ENCODE measurements at places on chromosomes 7 and 10.

- no peak for DNase-seq
Observed at GRCh38 chr10:126598009-126598408, 72.5 kb downstream of the C10orf90 start.

- no peak for DNase-seq
Observed at GRCh38 chr7:77933394-77933793, 134.8 kb downstream of the PHTF2 start.

GRCh38 chr10:14659626-14660196 lies 115.0 kb downstream of the FAM107B start:
- DNase-seq, result peak; percentile 21

GRCh38 chr10:51960494-51960895 lies 261.1 kb upstream of the CSTF2T start:
- DNase-seq, result no peak

GRCh38 chr7:69599955-69600709 lies 1.9 kb downstream of the AUTS2 start:
- DNase-seq, result no peak

DNA sequence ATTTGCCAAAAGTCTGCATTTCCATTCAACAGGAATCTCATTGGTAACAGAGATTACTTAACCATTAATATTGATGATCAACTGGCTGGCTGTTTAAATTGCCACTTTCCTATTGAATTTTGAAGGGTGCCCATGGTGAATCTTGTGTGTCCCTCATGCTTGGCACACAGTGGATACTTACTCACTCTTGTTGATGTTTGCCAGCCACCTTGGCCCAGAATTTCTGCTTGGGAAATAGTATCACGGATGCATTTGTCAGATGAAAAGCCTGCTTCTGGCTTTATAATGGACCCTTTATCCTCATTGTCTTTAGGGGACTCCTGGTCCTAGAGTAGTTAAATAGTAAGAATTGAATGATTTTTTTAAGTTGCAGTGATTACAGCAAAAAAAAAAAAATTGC lies 52.0 kb downstream of the MMRN2 start:
- no peak for DNase-seq

- DNase-seq, result no peak
Observed at GRCh38 chr7:95376632-95377400, 19.4 kb downstream of the PON3 start.

DNA sequence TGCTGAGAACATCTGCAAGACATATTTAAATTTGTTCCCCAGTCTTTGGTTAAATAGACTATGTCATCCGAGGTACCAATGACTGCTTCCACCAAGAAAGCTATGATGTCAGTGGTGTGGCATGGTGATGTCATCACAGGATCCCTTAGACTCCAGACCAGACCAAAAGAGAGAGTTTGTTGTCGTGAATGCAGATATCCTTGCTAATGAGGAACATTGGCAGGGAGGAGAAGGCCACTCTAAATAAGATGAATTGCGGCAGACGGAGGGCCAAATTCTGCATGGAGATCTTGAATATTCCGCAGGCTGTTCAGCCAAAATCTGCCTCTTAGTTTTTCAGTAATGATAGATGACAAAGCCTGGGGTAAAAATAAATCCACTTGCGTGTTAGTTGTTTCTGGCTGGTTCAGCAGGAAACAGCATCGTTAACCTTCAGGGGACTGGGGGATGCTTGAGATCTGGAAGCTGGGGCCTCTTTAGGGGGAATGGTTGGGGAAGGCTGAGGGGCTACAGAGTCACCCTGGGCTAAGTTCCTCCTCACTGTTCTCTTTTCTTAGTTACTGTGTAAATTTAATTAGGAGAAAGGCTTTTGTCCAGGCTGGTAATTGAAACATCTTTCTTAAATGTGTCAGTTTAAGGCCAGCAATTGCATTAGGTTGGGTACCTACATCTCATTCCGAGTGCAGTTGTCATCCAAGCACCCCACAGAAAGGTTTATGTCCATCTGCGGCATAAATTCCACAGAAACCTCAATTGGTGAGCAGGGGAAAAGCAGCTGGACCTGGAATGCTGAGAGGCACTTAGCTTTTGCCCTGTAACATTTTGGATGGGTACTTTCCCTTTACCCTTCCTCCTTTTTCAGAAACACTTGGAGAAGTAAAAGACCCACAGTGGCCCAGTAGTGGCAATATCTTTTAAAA lies 11.6 kb upstream of the CAMK1D start:
- no peak for DNase-seq

DNA sequence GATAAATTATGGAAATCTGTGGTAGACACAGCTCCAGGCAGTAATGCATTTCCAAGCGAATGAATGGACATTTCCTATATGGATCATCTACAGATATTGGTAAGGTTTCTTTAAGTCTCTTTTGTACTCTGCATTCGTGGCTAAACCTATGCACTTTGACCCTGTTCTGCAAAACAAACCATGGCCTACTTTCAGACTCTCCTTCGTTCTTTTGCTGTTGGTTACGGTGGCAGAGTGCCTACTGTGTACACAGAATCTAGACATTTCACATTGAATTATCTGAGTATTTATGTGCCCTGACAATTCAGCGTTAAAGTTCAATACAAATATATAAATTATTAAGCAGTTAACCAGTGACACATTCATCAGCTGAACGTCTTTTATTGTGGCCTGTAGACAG lies 93.3 kb downstream of the MGMT start:
- DNase-seq, result no peak

GRCh38 chr7:146172112-146172511 lies 55.5 kb downstream of the CNTNAP2 start:
- DNase-seq, result no peak

DNA sequence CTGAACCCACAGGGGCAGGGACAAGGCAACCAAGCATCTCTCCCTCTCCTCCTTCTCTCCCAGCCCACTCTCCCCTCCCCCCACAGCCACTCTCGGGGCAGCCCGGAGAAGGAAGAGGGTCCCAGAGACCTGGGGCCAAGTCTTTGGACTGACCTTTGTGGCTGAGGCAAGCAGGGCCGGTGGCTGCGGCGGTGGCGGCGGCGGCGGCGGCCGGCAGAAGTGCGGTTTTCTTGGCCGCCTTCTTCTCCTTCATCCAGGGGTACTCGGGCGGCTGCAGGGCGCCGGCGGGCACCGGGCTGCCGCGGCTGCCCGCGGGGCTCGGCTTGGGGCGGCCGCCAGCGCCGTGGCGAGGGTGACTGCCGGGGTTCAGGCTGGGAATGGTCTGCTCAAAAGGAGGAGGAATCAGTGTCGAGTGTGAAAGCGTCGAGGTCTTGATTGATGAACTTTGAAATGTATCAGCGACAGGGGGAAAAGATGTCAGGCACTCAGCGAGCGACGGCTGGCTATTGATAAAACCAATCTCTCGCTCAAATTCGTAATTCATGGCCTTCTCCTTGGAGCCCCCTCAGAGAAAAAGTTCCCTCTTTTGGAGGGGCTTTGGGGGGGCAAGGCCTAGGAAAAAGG lies 414 bp downstream of the HOXA2 start:
- DNase-seq, result no peak

GRCh38 chr10:45592926-45593325 lies 79.6 kb downstream of the ZFAND4 start:
- no peak for DNase-seq

DNA sequence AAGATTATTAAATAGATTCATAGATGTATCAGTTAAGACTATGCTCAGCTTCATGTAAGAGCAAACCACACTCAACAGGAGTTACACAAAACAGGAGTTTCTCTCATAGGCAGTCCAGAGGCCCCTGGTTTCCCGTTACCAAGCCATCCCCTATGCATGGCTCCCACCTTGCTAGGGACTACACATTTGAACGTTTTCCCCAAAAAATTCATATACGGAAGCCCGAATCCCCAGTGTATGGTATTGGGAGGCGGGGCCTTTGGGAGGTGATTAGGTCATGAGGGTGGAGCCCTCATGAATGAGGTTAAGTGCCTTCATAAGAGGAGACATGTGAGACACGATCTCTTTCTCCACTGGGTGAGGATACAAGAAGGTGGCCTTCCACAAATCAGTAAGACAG lies 29.1 kb downstream of the RSU1 start:
- DNase-seq, result no peak

DNA sequence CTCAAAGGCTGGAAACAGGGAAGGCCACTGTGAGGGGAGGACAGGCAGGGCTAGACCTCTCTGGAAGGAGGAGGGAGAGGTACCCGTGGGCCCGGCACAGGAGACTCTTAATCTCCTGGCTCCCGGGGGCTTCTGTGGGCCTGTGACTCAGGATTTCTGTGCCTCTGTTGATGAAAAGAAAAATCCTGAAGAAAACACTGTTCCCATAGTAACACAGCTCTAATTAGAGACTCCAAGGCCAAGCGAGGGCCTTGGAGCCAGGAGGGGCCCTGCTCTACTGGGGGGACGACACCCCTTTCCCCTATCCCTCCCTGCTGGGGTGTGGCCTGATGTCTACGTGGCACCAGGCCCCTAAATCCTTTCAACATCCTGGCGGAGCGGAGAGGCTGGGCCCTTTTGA lies 174.1 kb upstream of the TNRC18 start:
- no peak for DNase-seq

- DNase-seq, result no peak
Observed at GRCh38 chr7:140165422-140165821, 11.4 kb downstream of the KDM7A start.

DNA sequence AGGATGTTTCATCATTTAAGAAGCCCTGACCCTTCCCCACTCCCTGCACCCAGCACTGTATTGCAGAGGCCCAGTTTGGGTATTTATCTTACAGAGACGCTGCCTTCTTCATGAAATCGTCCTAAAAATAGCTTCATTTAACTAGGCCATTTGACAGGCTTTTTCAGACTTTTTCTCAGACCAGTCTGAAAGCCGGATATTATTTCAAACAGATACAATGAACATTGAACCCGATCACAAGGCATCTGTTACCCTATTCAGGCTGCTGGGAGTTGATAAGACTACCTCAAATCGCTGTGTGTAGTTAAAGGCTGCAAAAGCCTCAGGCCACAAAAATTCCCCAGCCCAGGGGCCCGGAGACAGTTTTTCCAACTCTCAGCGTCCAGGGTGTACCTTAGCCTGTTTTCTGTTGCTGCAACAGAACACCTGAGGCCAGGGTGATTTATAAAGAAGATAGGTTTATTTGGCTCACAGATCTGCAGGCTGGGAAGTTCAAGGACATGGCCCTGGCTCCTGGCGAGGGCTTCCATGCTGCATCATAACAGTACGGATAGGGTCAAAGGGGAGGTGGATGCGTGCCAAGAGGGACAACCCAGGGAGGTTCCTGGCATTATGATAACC lies 130.7 kb upstream of the SH2B2 start:
- DNase-seq, result no peak

GRCh38 chr7:155204744-155205367 lies 92.8 kb upstream of the INSIG1 start:
- no peak for DNase-seq

GRCh38 chr7:127251465-127252376 lies 1.0 kb downstream of the GRM8 start:
- no peak for DNase-seq

- DNase-seq, result no peak
Observed at GRCh38 chr7:39509436-39509835, 56.8 kb upstream of the YAE1 start.

DNA sequence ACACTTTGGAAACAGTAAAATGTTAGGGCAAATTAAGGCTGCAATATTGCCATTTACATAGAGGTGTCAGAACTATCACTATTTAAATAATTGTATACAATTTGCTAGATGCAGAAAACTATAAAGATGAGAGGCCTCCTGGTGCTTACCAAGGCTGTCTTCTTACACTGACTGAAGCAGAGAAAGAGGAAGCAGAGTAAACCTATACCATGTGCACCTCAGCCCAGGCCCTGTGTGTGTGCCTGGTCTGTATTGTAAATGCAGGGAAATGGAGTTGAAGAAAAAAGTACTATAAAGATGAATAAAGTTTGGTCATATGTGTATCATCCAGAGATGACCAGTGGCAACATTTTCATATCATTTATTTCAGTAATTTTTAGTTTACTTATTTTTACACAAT lies 29.2 kb downstream of the ELMO1 start:
- no peak for DNase-seq

- no peak for DNase-seq
Observed at GRCh38 chr7:5463031-5463430, 39.4 kb upstream of the TNRC18 start.

GRCh38 chr10:132574783-132575319 lies 37.3 kb downstream of the INPP5A start:
- DNase-seq, result no peak

- DNase-seq, result no peak
Observed at GRCh38 chr10:8910314-8910713, 855.8 kb downstream of the GATA3 start.

GRCh38 chr10:14459665-14460064 lies 128.9 kb upstream of the FRMD4A start:
- no peak for DNase-seq

DNA sequence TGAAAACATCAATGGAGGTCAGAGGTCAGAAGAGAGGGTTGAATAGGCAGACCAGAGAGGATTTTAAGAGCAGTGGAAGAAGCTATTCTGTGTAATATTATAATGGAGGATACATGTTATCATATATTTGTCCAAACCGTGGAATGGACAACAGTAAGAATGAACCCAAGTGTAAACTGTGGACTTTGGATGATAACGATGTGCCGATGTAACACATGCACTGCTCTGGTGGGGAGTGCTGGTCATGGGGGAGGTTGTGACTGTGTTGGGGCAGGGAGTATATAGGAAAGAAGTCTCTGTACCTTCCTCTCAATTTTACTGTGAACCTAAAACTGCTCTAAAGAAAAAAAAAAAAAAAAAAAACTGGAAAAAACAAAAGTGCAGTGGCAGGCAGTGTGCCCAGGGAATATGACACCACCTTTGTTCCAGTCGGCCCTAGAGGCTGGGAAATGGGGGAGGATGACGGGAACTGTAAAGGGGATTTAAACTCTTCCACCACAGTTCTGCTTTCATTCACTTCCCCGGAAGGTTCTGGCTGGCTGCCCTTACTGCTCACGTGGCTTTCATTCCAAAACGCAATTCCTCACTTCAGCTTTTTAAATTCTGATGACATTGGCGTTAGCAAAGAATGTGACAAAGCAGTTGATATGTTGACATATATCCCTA lies 113.7 kb upstream of the ANKRD1 start:
- no peak for DNase-seq

DNA sequence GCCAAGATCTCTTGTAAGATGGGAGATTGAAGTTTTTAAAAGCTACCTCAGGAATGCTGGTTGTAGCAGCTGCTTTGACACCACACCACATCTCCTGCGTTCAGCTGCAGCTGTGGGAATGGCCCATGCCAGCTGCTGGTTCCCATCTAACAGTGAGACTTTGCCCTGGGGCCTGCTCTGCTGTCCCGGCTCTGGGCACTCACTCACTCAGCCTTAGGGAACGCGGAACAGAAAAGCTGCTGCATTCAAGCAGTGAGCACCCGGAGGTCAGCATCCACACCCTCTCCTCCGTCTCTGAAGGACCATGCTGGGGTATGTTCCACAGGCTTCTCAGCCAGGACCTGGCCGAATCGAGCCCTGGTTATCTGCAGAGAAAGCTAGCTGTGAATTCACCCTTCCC lies 197.1 kb upstream of the CXCL12 start:
- DNase-seq, result no peak

DNA sequence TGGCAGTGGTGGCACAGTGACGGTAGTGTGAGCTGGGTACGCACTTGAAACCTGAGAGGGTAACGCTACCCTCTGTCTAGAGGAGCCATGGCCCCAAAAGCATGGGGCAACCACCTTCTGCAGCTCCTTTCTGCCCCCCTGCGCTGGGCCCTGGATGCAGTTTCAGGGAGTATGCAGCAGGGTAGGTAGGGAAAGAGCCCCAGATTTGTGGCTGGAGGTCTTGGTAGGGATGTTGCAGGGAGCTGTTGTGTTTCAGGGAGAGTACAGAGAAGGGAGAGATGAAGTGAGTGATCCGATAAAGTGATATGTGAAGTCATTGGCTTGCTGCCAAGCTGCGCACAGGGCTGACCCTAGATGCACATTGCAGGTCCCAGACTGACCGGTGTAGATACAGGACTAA lies 2.7 kb upstream of the PGAM2 start:
- DNase-seq, result no peak

- DNase-seq, result no peak
Observed at GRCh38 chr7:138257459-138258196, 181.4 kb downstream of the AKR1D1 start.

Data from stimulated activated CD8-positive, alpha-beta memory T cell treated with anti-CD3 and anti-CD28 coated beads, Interleukin-2, amount 100 ng/mL, for 48 hours (primary cell).